Mammary epithelial cell (primary cell): ENCODE measurements at places on chromosomes 3 and 15.

GRCh38 chr3:48708481-48708889, 8.5 kb downstream of the IP6K2 start:
- peak; percentile 52 for DNase-seq

DNA sequence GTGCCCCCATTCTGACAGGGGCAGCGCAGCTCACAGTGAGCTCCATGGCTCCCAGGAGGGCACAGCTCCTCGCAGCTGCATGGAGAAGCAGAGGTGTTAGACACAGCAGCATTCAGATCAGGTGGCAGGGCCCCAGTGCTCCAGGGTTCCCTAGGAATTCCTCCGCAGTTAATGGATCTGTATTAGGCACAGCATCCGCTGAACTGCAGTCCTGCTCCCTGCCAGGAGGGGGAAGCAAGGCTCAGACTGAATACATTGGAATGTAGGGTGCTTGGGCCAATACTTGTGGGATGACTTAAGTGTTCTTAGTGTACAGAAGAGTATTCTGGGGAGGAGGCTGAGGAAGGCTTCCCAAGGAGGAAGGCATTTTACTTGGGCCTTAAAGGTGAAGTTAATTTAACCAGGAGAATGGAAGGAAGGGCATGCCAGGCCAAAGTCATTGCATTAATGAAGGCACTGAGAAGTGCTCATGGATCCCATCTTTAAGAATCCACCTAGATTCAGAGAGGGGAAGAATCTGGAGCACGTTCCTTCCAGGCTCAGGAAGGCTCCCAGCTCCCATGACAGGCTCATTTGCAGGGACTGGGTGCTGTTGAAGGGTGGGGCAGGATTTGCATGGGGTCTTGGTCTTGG, 111.6 kb downstream of the RAB11A start:
- DNase-seq = peak; percentile 64

- no peak for DNase-seq
Measured at GRCh38 chr3:188241072-188241471, 87.1 kb downstream of the LPP start.

DNA sequence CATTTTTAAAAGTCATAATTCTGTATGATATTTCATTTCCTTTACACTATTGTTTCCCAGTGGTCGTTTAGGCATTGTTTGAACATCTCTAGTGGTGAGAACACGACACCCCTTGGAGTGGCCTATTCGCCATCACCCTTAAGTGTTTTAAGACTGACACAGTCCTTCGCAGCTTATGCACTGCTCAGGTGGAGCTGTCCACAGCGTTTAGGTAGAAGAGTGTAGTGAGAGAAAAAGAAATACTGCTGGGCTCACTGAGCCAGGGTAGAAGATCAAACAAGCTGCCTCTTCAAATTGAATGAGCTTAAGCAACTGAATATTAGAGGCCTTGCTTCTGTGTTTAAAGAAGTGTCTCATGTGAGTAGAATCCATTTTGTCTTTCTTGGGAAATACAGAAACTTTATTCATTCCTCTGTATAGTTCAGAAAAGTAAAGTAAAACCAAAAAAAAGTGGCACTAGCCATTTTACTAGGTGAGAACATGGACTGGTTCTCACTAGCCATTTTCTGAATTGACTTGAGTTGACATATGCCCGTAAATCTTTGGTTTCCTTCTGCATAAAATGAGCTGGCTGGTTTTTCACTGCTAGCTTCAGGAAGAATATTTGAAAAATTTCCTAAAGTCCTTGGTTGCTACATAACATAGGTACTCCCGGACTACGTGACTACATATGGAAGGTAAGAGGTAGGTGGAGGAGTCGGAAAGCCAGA, 155.9 kb downstream of the P3H2 start:
- DNase-seq = no peak

GRCh38 chr15:32956006-32956405, 238.2 kb downstream of the GREM1 start:
- DNase-seq = peak; percentile 25

DNA sequence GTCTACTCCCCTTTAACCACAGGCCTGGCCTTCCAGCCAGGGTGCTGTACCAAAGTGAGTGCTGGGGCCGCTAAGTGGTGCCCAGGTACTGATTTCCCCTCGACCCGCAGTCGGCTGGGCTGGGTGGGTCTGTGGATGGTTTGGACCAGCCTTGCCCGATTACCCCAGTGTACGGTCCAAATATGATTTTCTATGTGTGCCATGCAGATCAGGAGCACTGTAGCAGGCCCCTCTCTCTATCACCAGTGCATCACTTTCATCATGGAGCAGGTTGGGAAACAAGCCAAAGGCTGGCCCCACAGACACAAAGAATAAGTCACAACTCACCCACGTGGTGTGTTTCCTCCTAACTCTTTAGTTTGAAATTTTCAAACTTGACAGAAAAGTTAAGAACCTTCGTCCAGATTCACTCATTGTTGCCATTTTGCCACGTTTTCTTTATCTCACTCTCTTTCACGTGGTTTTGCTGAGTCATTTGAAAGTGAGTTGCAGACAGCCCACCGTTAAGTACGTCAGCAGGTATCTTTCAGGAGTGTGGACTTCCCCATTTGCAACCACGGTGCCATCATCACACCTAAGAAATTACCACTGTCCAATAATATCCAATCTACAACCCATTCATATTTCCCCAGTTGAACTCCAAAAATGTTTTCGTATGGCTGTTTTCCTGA, 37.0 kb downstream of the ZNF710 start:
- peak; percentile 78 for DNase-seq
